ENCODE measurements at places on chromosomes 16 and 17. TPM values are rescaled to one million over a fixed set of nuclear protein-coding genes. Genes with fewer than 3 reads are reported as not detected.

- H3K4me3 ChIP-seq, result no peak overlapping the region
- no peak for DNase-seq
- H3K36me3 ChIP-seq, result no peaks in the 10 kb centered on the region
- H3K27me3 ChIP-seq, result no peaks in the 10 kb centered on the region
- no peaks in the 10 kb centered on the region for H3K4me1 ChIP-seq
Measured at GRCh38 chr16:30166202-30166902, 17.1 kb upstream of the CORO1A start.

- no peaks in the 10 kb centered on the region for H3K4me1 ChIP-seq
- DNase-seq, result no peak
- no peak overlapping the region for H3K27ac ChIP-seq
- H3K4me3 ChIP-seq, result no peak overlapping the region
- no peaks in the 10 kb centered on the region for H3K36me3 ChIP-seq
Measured at GRCh38 chr16:89184933-89185794, 13.6 kb downstream of the CDH15 start.

DNA sequence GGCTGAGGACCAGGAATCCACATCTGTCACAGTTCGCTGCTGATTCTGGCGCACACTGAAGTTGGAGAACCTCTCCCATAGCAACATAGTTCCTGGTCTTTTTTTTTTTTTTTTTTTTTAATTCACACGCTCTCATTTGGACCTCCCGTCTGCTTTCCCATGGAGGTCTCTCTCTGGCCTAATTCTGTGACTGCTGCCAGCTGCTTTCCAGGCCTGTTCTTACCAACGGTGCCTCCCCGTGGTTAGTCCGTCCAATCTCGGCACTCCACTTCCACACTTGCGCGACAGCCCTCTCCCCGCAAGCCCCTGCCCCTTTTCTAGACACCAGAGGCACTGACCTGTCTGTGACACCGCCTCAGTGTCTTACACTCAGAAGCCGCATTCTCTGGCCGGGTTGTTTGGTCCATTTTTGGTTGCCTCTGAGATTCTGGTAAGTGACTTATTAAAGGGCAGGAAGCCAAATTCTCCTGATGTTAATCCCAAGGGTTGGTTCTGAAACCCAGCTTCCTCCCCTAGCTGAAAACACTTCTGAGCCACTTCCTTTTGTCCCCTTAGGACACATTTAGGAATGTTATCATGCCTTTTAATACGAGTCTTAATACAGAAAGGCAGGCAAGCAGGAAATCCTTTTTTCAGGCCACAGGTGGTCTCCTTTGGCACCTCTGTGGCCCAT is 1.1 kb upstream of the AKTIP start:
- H3K4me3 ChIP-seq, result peak overlapping the region; percentile 64
- no peaks in the 10 kb centered on the region for H3K27me3 ChIP-seq
- peaks cover 44% of the 10 kb centered on the region for H3K4me1 ChIP-seq

- peak overlapping the region; percentile 87 for H3K27ac ChIP-seq
- peak overlapping the region; percentile 68 for H3K4me3 ChIP-seq
- no peaks in the 10 kb centered on the region for H3K36me3 ChIP-seq
- H3K27me3 ChIP-seq, result no peaks in the 10 kb centered on the region
- no peak for DNase-seq
- peaks cover 57% of the 10 kb centered on the region for H3K4me1 ChIP-seq
Measured at GRCh38 chr17:82227629-82228277, 1.1 kb upstream of the SLC16A3 start.

- H3K36me3 ChIP-seq, result no peaks in the 10 kb centered on the region
- no peak overlapping the region for H3K4me3 ChIP-seq
- no peaks in the 10 kb centered on the region for H3K27me3 ChIP-seq
- no peaks in the 10 kb centered on the region for H3K4me1 ChIP-seq
Measured at GRCh38 chr17:2929881-2930533, 133.4 kb downstream of the OR1D5 start.

Gene FAM171A2
- 2.4 TPM for total RNA-seq

GRCh38 chr16:67723151-67723910 is 4.2 kb upstream of the GFOD2 start:
- no peaks in the 10 kb centered on the region for H3K4me1 ChIP-seq
- no peaks in the 10 kb centered on the region for H3K27me3 ChIP-seq
- H3K27ac ChIP-seq, result no peak overlapping the region
- H3K36me3 ChIP-seq, result peaks cover 26% of the 10 kb centered on the region

Gene BRCA1
- total RNA-seq, result 8.4 TPM

DNA sequence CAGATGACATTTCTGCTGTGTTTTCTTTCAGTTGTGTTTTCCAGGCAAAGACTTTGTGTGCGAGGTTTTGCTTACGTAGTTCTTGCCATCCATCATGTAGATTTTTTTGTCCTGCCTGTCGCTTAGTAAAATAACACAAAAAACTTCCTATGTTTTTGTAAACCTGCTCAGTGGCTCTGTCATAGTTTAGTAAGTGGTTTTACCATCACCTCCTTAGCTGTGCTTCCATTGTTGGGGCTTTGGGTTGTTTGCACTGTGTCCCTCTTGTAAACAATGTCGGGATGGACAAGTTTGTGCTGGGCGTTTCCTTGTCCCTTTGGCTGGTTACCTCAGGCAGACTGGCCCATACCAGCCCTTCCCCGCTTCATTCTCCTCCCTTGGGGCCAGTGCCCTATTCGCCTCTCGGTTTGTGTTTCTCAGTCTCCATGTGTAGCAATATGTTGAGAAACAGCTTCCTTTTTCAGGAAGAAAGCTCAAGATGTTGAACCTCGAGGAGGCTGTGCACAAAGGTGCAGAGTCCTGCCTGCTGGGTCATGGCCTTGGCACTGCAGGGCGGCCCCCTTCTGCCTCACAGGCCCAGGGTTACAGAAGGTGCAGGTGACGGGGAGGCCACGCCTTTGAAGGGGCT is 74.6 kb downstream of the KSR1 start:
- no peaks in the 10 kb centered on the region for H3K27me3 ChIP-seq
- H3K36me3 ChIP-seq, result no peaks in the 10 kb centered on the region
- H3K27ac ChIP-seq, result no peak overlapping the region
- DNase-seq, result no peak
- no peaks in the 10 kb centered on the region for H3K4me1 ChIP-seq

Gene NOD2
- total RNA-seq, result 0.44 TPM

Gene KRTAP2-2
- total RNA-seq, result not detected

DNA sequence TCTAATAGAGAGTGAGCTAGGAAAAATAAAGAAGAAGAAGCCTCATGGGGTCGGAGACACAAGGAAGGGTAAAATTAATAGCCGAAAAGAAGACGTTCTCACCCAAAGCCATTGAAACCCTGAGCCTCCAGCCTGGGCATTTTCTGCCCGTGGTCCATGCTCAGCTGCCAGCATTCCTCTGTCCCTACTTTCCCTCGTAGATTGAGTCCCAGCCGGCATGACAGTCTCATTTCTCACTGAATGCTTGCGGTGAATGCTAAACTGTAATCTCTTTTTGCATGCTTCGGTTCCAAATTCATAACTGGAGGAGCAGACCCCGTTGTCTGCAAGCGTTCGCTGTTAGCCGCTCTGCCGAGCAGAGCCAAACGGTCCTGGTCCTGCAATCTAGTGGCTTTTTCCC is 54.0 kb upstream of the COX10 start:
- no peak for DNase-seq
- no peaks in the 10 kb centered on the region for H3K36me3 ChIP-seq
- no peak overlapping the region for H3K27ac ChIP-seq
- H3K27me3 ChIP-seq, result no peaks in the 10 kb centered on the region
- H3K4me3 ChIP-seq, result no peak overlapping the region

Gene GAS2L2
- not detected for total RNA-seq

DNA sequence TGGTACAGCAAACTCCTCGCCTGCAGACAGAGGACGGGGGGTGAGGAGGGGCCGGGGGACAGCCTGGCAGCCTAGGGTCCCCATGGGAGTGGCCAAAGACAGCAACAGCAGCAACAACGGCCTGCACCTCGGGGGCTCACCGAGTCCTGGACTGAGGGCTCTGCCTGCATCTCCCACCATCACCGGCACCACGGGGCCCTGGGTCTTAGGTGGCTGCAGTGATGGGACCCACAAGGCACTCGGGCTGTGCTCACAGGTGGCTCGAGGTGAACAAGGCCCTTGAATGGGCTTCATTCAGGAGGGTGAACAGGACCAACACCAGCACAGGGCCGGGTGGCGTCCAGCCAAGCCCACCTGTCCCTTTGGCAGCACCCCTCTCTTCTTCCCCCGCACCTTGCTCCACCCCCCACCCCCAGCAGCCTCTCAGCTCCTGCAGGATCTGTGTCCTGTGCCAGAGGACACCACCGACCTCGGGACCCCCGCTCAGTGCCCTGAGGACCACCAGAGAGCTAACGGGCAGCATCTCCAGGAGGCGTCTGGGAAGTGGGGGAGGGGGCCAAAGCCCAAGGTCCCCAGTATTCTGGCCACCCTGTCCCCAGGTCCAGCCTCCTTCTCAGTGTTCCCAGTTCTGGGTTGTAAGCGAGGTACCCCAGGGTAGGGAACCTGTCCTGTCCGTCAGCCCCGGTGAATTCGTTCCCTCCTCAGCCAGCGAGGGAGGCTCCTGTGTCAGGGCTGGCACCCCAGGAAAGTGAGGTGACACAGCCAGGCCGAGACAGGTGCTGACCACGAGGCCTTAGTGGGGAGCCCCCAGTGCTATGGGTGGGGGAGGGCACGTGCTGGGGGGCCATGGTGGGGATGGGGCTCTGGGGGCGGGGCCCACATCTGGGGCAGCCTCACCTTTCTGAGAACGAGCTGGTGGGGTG is 94.3 kb downstream of the TBC1D16 start:
- H3K27ac ChIP-seq, result no peak overlapping the region
- no peak overlapping the region for H3K4me3 ChIP-seq
- peaks cover 22% of the 10 kb centered on the region for H3K36me3 ChIP-seq
- peaks cover 17% of the 10 kb centered on the region for H3K4me1 ChIP-seq

DNA sequence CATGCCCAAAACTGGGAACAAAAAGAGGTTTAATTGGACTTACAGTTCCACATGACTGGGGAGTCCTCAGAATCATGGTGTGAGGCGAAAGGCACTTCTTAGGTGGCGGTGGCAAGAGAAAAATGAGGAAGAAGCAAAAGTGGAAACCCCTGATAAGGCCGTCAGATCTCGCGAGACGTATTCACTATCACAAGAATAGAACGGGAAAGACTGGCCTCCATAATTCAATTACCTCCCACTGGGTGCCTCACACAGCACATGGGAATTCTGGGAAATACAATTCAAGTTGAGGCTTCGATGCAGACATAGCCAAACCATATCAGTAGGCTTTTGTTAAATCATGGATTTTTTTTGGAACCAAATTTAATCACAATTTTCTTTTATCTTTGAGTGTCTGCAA is 24.4 kb downstream of the RBL2 start:
- peaks cover 66% of the 10 kb centered on the region for H3K36me3 ChIP-seq
- H3K27me3 ChIP-seq, result no peaks in the 10 kb centered on the region
- H3K4me1 ChIP-seq, result no peaks in the 10 kb centered on the region
- H3K4me3 ChIP-seq, result no peak overlapping the region

DNA sequence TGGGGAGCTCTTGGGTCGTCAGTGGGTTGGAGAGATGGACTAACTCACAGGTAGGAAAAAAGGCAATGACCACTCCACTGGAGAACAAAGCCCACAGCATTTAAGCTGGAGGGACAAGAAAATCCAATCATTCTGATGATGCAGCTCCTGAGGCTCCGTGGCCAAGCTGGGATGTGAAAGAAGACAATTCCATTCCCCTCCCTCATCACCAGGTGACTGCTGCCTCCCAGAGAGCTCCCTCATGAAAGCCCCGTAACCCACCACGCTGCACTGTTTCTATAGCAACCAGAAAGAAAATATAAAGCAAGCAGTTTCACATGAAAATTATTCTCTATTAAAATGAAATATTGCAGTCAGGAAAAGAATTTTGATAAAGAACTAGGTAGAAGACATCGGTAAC is 15.2 kb downstream of the ANKRD11 start:
- H3K4me1 ChIP-seq, result no peaks in the 10 kb centered on the region
- DNase-seq, result no peak
- no peaks in the 10 kb centered on the region for H3K36me3 ChIP-seq

GRCh38 chr16:30121741-30122571 is 1.1 kb downstream of the MAPK3 start:
- peaks cover 36% of the 10 kb centered on the region for H3K36me3 ChIP-seq
- H3K4me1 ChIP-seq, result no peaks in the 10 kb centered on the region
- peak overlapping the region; percentile 97 for H3K27ac ChIP-seq
- peak overlapping the region; percentile 92 for H3K4me3 ChIP-seq
- peak; percentile 89 for DNase-seq

GRCh38 chr17:1766382-1767135 is 4.7 kb downstream of the SERPINF1 start:
- H3K27me3 ChIP-seq, result no peaks in the 10 kb centered on the region
- H3K4me1 ChIP-seq, result peaks cover 34% of the 10 kb centered on the region
- H3K27ac ChIP-seq, result peak overlapping the region; percentile 53

Gene MC1R
- total RNA-seq, result 0.63 TPM

- DNase-seq, result no peak
- no peaks in the 10 kb centered on the region for H3K27me3 ChIP-seq
- H3K36me3 ChIP-seq, result no peaks in the 10 kb centered on the region
- H3K4me3 ChIP-seq, result no peak overlapping the region
- H3K27ac ChIP-seq, result no peak overlapping the region
Measured at GRCh38 chr16:23987443-23987842, 151.7 kb downstream of the PRKCB start.

GRCh38 chr16:89973654-89974335 is 25.2 kb downstream of the DEF8 start:
- no peak for DNase-seq
- no peak overlapping the region for H3K27ac ChIP-seq
- peaks cover 7% of the 10 kb centered on the region for H3K36me3 ChIP-seq
- H3K27me3 ChIP-seq, result no peaks in the 10 kb centered on the region
- H3K4me3 ChIP-seq, result peak overlapping the region; percentile 95

Gene TEDC2
- 0.63 TPM for total RNA-seq

DNA sequence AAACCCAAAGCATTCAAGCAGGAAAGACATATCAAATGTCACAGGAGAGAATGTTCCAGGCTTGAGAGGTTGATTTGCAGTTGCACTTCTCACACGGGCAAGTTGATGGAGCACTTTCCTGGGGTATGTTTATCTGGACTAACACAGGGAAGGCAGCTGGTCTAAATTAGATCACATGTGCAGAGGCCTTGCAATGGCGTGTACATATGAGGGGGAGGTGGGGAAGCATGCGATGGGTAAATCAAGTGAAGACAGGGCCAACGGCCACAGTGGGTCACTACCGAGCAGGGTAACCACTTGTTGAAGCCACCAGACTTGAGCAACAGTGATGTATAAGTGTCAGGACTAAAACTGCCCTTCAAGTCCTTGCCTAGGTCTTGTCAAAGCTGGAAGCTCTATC is 156.6 kb upstream of the MAF start:
- H3K4me3 ChIP-seq, result no peak overlapping the region
- no peak for DNase-seq
- H3K4me1 ChIP-seq, result no peaks in the 10 kb centered on the region
- no peaks in the 10 kb centered on the region for H3K36me3 ChIP-seq
- H3K27ac ChIP-seq, result no peak overlapping the region
- no peaks in the 10 kb centered on the region for H3K27me3 ChIP-seq

Gene PRCD
- total RNA-seq, result 2.1 TPM

GRCh38 chr17:44280392-44280937 is 12.5 kb upstream of the SLC4A1 start:
- DNase-seq, result no peak
- no peak overlapping the region for H3K4me3 ChIP-seq
- H3K27ac ChIP-seq, result peak overlapping the region; percentile 64
- H3K4me1 ChIP-seq, result peaks cover 18% of the 10 kb centered on the region
- no peaks in the 10 kb centered on the region for H3K36me3 ChIP-seq
- H3K27me3 ChIP-seq, result no peaks in the 10 kb centered on the region

- H3K36me3 ChIP-seq, result no peaks in the 10 kb centered on the region
- H3K4me3 ChIP-seq, result no peak overlapping the region
- no peak overlapping the region for H3K27ac ChIP-seq
- H3K27me3 ChIP-seq, result peaks cover 68% of the 10 kb centered on the region
Measured at GRCh38 chr16:54935266-54935968, 4.8 kb downstream of the IRX5 start.

- no peak for DNase-seq
- peaks cover 12% of the 10 kb centered on the region for H3K4me1 ChIP-seq
- H3K27me3 ChIP-seq, result no peaks in the 10 kb centered on the region
- H3K27ac ChIP-seq, result no peak overlapping the region
- H3K36me3 ChIP-seq, result no peaks in the 10 kb centered on the region
Measured at GRCh38 chr16:66225696-66226095, 140.8 kb upstream of the CDH5 start.
